AG09309 (cell line): ENCODE measurements at places on chromosomes 1 and 21.

DNA sequence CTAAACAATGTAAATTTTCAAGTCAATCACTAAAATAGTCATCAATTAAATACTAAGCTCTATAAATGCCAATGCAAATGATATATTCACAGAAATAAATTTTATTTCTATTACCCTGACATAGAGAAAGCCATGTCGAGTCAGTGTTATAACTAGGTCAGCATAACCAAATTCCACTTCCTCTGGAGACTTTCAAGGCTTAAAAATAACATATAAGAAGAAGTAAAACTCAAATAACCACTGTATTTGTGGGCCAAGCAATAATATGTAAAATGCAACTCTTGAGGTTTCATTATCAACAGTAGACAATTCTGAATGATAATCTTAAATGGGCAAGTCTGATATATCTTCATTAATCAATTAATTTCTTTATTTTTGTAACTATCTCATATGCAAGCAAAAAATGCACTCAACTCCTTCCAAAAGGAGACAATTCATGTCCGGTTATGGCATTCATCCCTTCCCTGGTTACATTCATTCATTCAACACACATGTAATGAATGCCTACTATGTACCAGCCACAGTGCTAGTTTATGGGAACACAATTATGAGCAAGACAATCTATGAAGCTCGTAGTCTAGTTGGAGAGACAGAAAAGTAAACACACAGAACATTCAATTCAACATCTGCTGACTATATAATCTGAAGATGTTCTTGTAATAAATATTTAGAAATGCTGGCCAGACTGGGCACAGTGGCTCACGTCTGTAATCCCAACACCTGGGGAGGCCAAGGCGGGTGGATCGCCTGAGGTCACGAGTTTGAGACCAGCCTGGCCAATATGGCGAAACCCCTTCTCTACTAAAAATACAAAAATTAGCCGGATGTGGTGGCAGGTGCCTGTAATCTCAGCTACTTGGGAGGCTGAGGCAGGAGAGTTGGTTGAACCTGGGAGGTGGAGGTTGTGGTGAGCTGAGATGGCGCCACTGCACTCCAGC, 37.1 kb upstream of the CAP1 start:
- DNase-seq, result no peak

DNA sequence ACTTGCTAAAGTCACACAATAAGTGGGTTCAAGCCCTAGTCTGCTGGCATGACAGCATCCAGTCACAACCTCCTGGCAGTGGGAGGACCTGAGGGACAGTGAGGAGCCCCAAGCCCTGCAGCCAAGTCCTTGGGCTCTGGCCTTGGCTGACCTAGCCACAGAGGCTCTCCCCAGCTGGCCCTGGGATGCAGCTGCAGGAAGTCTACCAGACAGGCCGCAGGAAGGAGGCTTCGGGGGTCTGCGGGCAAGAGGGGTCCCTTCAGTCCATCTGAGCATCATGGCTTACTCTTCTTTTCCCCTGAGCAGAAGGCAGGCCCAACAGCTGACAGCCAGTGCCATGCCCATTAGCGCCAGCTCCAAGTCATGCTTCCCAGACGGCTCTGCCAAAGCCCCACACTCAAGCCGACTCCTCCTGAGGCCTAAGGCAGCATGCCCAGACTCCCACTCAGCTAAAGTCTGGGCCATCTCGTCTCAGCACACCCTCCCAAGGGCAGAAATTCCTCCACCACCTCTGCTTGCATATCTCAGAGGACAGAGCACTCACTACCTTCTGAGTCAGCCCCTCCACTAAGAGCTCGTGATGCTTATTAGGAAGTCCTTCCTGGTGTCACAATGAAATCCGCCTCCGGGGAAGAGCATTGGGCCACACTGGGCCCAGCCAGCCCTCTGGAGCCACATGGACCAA, 20.1 kb downstream of the SLC1A7 start:
- DNase-seq, result no peak

GRCh38 chr21:39326607-39327307, 13.3 kb upstream of the BRWD1 start:
- no peak for DNase-seq

GRCh38 chr1:88029142-88029541, 654.9 kb upstream of the PKN2 start:
- DNase-seq, result no peak

GRCh38 chr1:174112489-174113162, 46.7 kb upstream of the RABGAP1L start:
- DNase-seq, result no peak

GRCh38 chr1:93710499-93711453, 29.1 kb upstream of the BCAR3 start:
- no peak for DNase-seq

GRCh38 chr21:31124010-31124409, 85.7 kb upstream of the KRTAP19-8 start:
- DNase-seq, result no peak

DNA sequence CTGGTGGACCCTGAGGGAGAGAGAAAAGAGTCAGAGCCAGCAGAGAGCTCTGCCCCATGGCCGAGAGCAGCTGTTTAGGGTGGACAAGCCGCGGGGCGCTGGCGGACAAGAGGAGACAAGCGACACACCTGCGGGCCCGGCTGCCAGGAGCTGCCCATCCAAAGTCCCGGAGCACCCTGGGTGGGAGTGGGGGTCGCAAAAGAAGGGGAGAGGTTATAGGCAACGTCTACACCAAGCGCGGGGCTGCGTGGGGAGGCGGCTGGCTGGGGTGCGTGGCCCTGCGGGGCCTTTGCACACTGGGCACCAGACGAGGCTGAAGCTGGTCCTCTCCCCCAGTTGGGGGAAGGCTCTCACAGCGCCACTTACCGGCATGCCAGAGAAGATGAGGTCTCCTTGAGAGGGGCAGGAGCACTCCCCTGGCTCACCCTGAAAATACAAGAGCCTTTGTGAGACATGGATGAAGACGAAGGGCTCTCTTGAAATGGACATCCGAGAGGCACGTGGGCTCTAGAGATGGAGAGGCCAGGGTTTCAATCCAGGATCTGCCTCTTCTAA, 24.1 kb downstream of the COL16A1 start:
- no peak for DNase-seq

DNA sequence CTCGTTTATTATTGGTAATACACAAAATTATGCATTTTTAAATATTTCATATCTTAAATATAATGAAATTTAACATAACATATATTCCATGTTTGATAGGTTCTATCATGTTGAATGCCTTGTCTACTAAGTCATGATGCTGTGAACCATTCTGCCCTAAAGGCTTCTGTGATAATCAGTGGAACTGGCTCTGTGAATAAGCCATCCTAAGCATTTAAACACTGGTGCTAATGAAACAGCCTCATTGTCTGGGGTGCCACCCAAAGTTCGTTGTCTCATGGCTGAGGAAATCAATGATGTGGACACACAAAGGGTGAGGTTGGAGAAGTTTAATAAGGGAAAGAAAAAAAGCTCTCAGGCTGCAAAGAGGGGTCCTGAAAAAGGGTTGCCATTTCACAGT, 264.7 kb upstream of the ZRANB2 start:
- no peak for DNase-seq

DNA sequence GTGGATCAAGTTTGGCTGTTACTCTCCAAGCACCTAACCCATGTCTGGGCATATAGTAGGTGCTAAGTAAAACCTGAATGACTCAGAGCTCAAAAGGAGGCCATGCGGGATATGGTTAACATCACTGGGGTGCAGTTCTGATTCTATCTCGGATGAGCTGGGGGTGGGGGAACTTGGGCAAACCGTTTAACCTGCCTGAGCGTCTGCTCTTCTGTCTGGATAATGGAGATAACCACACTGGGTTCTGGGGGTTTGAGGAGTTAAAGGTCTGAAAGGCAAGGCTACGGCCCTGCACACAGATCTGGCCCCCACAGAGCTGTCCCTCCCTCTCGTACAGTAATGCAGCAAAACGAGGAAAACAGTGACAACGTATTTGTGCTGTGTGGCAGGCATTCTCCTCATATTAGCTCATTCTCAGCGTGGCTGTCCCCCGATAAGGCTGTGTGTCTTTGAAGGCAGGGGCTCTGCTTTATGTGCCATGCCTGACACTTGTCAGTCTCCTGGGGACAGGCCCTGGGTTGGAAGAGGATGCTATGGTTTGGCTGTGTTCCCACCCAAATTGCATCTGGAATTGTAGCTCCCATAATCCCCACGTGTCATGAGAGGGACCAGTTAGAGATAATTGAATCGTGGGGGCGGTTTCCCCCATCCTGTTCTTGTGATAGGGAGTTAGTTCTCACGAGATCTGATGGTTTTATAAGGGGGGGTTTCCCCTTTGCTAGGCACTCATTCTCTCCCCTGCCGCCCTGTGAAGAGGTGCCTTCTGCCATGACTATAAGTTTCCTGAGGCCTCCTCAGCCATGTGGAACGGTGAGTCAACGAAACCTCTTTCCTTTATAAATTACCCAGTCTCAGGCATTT, 6.8 kb upstream of the ALDH4A1 start:
- no peak for DNase-seq

- no peak for DNase-seq
Measured at GRCh38 chr21:45329261-45330074, 41.8 kb upstream of the POFUT2 start.

DNA sequence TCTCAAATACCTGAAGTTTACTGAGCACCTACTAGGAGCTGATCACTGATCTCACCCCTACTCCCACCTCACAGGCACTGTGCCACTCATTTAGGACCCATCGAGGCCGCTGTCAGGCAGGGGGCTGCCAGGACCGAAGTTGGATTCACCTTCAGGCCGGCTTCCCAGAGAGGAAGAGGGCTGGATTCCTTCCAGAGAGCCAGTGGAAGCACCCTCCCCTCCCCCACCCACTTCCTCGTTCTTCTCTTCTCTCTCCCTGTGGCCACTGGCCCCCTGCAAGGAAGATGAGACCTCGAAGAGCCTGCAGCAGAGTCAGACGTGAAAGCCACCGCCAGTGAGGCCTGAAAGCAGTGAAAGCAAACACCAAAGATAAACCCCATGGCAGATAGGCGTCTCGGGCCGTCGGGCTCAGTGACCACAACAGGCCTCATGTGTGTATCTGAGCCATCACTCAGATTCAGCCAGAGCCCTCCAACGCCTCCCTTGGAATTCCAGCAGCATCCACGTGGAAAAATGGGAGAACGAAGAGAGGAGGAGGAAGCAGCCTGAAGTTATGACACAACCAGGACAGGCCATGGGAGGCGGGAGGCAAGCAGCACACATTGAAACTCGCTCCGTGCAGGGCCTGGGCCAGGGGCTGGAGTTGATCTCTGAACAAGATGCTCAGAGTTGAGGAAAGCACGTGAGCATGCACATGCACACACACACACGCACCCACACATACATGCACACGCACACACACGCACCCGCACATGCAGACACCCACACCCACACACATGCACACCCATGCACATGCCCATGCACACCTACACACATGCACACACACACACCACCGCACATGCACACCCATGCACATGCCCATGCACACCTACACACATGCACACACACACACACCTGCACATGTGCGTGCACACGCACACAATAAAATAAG, 6.2 kb upstream of the AGTRAP start:
- no peak for DNase-seq

GRCh38 chr1:231770506-231771175, 144.1 kb downstream of the DISC1 start:
- DNase-seq, result no peak

GRCh38 chr1:7501084-7501491, 270.0 kb upstream of the VAMP3 start:
- no peak for DNase-seq

DNA sequence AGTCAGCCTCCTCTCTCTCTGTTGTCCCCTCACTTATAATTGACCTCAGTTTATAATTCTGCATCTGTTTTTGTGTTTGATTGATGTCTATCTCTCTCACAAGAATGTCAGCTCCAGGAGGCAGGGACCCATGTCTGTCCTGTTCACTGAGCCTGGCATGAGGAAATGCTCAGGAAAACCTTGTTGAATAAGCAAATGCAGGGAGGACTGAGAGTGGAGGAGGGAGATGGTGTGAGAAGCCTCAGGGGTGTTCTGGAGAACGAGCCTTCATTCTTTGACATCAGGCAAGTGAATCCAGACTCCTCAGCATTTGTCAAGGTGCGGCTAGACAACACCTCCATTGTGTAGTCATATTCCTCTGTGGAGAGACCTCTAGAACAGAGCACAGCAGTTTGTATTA, 45.5 kb downstream of the MAN1C1 start:
- no peak for DNase-seq

DNA sequence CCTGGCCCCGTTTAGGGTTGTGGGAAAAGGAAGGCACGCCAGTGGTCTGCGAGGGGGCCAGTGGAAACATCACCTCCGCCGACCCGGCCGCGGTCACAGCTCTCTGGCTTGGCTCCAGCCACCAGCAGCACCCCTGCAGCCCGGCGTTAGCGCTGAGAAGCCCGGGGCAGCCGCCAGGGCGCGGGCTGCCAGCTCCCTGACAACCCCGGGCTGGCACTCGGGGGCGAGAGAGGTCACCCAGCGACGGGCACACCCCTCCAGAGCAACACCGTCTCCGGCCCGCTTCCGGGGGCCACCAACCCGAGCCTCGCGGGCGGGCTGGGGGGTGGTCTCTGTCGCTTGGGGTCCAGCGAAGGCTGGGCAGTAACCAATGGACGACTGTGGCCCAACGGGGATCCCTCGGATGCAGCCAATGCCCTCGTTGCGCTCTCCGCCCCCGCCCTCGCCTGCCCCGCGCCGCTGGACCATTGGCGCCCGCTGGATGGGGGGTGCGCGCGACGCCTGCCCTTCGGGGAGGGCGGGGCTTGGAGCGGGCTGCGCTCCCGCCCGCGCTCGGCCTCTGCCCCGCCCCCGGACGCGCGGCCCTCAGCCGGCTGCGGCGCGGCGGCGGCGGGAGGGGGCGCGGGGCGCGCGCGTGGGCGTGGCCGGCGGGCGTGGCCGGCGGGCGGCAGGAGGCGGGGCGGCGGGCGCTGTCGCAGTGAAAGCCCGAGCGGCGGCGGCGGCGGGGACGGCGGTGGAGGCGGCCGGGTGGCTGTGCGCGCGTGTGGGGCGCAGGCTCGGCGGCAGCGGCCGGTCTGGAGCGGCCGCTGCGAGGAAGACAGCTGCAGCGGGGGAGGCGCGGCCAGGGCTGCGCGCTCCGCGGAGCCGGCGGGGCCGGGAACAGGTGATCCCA, at the start of gene MAN1C1:
Gene MAN1C1, plus strand, starts transcription at position 697 of the 892 bp plus-strand sequence. CDS start 1,007 bp downstream, outside the sequence.
- no peak for DNase-seq

DNA sequence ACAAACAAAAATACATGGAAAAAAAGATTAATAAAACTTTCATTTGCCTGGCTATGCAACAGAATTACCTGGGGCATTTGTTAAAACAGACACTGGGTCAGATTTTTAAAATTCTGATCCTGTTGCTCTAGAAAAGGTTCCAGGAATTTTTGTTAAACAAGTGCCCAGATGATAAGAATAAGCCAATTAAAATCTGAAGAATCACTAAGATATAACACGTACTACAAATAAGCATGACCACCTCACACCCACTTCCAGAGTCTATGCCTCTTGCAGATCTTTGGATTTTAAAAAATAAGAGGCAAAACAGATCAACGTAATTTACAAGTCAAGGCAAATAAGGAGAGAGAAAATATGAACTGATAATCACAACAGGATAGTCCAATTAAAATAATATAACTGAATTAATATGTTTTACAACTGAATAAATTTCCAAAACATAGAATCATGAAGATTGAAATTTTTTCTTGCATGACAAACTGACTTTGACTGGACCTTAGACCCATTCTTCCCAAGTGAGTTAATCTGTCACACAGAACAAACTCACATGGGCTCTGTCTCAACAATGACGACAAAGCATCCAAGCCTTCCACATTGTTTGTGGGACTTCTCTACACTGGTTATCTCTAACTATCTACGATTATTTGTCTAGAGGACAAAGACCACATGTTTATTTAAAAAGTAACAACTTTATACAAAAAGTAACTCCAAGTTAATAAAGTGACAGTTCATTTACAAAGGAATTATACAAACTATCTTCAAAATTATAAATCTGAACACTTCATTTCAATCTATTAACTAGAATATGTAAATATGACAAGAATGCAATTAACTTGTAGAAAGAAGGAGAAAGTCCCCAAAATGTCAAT, 56.9 kb downstream of the COP1 start:
- no peak for DNase-seq

GRCh38 chr1:207951652-207952051, 40.7 kb upstream of the CD34 start:
- no peak for DNase-seq
